ENCODE measurements at places on chromosomes 12 and 14.

GRCh38 chr12:1907652-1908611 lies 10.5 kb downstream of the CACNA2D4 start:
- peak; percentile 72 for DNase-seq

GRCh38 chr14:22268875-22269274 lies 320.1 kb downstream of the DAD1 start:
- DNase-seq, result no peak

DNA sequence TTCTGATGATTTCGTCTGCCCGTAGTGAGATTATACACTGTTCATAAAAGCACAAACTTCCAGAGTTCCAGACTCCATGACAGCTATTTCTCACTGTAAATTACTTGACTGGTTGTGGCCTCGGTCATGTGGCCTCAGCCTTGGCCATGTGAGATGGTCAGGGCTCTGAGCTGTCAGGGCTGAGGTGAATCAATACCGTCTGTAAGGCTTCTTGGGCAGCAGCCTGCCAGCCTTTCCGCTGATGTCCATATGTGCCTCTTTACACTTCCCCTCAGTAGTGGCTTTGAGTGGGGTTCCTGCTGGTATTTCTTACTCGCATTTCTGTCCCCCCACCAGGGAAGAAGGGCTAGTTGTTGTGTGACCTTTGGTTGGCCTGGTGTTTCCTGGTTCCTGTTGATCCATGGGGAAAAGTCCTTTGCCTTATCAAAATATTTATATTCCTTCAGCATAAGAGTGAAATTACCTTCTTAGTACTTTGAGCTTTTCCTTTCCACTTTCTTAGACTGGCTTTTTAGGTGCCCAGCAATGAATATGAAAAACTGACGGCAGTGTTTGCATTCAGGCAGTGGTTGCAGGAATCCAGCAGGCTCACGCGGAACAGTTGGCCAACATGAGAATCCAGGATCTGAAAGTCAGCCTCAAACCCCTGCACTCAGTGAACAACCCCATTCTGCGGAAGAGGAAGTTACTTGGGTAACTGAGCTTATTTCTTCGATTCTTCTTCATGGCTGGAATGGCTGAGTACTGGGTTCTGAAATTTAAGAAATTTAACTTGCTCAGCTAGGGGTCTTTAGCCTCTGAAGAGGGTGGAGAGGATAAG lies 46.1 kb downstream of the MAPKAPK5 start:
- no peak for DNase-seq

GRCh38 chr12:116547955-116548501 lies 11.2 kb upstream of the MAP1LC3B2 start:
- DNase-seq, result no peak

- DNase-seq, result peak; percentile 66
Observed at GRCh38 chr14:94307410-94307992, 14.4 kb upstream of the SERPINA10 start.

DNA sequence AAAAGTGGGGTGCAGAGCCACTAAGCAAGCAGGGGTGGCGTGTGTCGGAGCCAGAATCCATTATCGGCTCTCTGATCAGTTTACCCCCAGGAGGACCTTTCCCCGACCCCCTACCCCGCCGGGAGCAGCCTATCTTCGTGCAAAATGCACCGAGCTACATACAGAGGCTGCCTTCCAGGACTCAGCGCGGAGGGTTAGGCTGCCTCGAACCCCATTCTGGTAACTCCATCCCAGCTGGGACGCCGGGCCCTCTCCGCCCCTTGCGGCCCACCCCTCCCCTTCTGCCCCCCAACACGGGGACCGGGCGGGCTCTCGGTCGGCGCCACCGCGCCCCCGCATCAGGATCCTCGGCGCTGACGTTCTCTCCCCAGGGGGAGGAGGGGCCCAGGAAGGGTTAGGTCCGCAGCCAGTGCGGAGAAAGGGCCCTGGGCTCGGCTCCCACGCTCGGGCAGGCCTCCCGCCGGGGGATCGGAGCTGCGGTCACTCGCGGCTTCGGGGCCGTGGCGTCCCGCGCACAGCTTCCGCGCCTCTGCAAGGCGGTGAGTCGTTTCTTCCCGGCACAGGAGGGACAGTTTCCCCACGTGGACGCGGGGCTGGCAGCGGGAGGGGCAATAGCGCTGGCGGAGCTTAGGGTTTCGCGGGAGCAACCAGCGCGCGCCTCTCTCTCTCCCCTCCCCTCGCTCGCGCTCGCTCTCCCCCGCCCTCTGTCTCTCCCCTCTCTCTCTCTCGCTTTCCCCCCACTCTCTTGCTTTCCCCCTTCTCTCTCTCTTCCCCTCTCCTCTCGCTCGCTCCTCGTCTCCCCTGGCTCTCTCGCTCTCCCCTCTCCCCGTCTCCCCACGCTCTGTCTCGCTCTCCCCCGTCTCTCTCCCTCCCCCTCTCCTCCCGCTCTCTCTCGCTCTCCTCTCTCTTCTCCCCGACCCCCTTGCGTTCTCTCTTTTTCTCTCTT lies 12.5 kb upstream of the MAP3K9 start:
- peak; percentile 66 for DNase-seq

- DNase-seq, result no peak
Observed at GRCh38 chr14:104989951-104990303, 4.3 kb downstream of the CLBA1 start.

DNA sequence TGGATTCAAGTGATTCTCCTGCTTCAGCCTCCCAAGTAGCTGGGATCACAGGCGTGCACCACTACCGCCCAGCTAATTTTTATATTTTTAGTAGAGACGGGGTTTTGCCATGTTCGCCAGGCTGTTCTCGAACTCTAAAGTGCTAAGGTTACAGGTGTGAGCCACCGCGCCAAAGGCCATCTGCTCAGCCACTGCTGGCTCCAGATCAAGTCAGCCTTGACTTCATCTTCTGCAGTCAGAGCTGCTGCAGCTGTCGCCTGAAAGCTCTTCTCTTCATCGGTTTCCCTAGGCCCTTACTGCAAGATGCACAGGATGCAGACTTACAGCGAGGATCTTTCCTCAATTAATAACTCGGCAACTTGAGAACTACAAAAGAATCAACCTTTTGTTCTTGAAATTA lies 66.8 kb downstream of the CLIP1 start:
- no peak for DNase-seq

DNA sequence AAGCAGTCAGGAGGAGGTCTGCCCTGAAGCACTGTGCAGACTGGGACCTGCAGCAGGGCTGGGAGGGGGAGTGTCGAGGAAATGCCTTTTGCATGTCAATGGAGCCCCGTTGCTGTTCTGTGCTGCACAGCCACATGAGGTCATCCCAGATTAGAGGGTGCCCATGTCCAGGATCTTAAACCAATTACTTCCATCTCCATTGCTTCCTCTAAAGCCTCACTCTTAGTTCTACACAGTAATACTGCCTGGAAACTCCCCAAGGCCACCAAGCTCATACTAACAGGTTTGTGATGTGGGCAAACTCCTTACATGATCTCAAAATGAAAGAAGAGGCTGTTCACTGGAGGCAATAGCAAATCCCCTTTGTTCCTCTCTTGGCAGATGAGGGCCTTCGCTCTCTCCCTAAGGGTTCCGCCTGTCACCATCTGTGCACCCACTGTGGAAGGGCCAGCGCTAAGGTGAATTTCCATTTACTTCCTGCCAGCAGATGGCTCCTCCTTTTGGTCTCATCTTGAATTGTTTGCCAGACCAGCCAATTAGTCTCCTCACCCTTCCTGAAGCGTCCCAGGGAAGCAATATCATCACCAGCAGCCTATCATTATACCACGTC lies 35.4 kb upstream of the LTA4H start:
- DNase-seq, result peak; percentile 47

DNA sequence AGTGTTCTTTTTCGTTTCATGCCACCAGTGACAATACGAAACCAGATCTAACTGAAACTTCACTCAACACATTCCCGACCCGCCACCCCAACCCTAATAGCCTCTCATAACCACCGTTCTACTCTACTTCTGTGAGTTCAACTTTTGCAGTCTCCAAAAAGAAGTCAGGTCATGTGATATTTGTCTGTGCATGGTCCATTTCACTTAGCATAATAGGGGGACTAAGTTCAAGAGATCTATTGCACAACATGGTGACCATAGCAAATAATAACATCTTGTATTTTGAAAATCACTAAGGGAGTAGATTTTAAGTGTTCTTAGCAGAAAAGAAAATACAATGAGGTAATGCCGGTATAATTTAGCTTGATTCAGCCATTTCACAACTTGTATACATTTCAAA lies 376.4 kb downstream of the DIO2 start:
- no peak for DNase-seq

DNA sequence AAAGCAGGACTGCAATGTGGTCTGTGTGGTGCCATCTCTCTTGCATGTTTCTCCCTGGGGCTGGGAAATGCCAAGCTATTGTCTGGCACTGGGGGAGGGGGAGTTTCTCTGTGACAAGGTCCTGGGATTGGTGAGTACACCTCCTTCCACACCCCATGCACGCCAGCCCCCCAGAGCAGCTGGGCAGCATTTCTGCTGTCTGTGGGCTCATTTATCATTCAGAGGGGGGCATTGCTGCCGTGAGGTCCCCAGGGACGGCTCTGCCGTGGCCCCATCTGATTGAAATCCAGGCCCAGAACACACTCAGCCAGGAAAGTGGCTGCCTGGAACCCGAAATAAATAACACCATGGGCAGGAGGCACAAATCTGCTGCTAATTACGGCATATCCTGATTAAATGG lies 12.6 kb upstream of the FAM222A start:
- DNase-seq, result no peak

DNA sequence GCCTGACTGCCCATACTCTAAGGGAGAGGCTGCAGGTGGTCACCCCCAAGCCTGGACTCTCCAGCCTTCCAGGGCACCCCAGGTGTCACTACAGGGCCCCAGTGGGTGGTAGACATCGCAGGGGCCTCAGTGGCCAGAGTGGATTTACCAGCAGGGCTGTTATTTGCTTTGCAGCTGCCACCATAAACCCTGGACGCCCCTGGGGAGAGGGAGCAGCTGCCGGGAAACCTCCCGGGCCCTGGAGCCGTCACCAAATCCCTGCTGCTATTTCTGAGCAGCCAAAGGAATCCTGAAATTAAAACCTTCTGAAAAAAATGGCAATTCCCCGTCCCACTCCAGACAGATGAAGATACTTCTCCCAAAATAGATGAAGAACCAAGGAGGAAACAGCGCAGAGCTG lies 13.9 kb downstream of the TMEM119 start:
- DNase-seq, result no peak

GRCh38 chr12:39393890-39394289 lies 49.0 kb downstream of the KIF21A start:
- DNase-seq, result peak; percentile 44

GRCh38 chr14:31677052-31677451 lies 115.8 kb downstream of the NUBPL start:
- no peak for DNase-seq

- DNase-seq, result no peak
Observed at GRCh38 chr14:24954700-24955037, 95.3 kb downstream of the STXBP6 start.

GRCh38 chr12:15074351-15074750 lies 101.5 kb downstream of the PDE6H start:
- no peak for DNase-seq

DNA sequence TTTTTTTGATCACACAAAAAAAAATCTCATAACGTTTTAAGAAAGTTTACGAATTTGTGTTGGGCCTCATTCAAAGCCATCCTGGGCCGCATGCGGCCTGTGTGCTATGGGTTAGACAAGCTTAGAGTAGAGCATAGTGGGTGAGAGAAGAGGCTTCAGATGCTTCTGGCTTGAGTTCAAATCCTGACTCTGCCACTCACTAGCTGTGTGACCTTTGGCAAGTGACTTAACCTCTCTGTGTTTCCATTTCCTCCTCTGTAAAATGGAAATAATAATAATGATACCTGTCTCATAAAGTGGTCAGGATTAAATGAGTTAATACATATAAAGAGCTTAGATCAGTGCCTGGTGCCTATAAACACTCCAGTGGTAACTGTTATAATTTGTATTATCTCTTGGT lies 6.2 kb downstream of the P2RX4 start:
- no peak for DNase-seq

- no peak for DNase-seq
Observed at GRCh38 chr12:96141216-96141912, 52.8 kb upstream of the ELK3 start.

GRCh38 chr14:57848786-57849185 lies 17.1 kb downstream of the SLC35F4 start:
- DNase-seq, result no peak

DNA sequence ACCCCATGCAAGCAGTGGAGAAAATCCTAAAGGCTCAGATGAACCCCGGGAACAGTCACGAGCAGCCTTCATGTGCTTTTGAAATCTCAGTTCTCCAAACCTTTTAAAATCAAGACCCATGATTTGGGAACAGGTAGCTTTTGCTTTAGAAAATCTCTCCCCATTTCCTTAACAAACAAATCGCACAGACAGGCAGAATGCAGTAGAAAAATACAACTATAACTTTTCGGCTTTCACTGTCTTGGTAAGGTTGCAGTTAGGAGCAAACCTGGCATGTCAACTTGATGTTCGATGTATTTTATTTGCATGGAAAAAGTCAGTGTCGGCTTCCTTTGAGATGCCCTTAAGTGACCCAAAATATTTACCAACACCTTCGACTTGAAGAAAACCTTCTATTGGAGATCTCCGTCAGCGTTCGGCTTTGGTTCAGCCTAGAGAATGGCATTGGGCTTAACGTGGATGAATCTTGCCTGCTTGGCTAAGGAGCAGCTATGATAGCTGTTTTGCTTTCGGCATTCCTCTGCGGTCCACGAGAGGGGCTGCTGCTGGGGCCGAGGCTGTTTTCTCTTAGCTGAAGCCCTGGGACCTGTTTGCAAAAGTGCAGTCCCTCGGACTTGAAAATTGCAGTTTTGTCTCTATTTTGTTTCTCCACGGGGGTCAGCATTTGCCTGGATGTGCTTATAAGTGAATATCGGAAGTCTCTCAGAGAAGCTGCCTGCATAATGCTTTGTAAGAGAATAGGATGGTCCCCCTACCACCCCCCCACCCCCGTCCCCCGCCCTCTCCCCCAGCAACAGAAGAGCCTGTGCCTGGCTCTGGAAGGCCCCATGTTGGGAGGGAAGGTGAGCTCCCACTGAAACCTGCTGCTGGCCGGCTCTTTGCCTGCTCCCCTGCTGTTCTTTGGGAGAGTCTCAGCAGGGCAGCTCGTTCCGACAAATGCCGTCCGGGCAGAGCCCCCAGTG lies 122.8 kb downstream of the AACS start:
- DNase-seq, result peak; percentile 33

- DNase-seq, result no peak
Observed at GRCh38 chr14:61238611-61239245, 42.4 kb downstream of the TMEM30B start.

DNA sequence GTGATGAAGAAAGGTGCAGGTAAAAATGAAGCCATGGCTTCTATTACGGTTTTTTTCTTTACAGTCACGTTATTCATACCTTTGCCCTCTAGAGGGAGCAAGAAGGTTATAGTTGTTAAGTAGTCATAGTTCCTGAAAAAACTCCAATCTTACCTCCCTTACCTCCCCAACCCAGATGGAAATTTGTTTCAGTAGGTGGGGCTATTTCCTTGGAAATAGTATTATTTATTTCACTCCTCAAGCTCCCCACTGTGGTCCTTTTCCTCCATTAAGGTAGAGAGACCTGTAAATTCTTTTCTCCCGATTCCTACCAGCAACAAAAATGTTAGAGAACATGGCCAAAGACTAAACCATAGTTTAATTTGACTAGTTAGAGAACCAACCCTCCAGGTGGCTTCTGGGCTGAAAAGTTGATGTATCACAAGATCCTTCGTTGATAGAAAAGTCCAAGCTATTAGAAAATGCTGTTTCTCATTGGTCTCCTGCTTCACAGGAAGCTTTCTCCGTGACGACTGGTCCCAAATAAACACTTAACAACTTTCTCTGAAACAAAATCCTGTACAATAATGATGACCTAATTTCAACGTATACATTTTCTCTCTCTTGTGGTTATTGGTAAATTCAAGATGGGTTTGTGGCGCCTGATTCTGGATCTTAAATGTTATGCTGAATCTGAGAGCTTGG lies 43.5 kb downstream of the TMX1 start:
- DNase-seq, result peak; percentile 78

Data from iPS-NIHi11 (cell line).